ENCODE measurements at places on chromosomes 13 and 19. TPM values are rescaled to one million over a fixed set of nuclear protein-coding genes. Genes with fewer than 3 reads are reported as not detected.

GRCh38 chr13:80571346-80572307 lies 230.7 kb upstream of the SPRY2 start:
- peak; percentile 24 for DNase-seq

Gene FGF21
- not detected for total RNA-seq

Gene CACNG6
- 30.8 TPM for total RNA-seq

- no peak for DNase-seq
Observed at GRCh38 chr19:28159065-28159464, 1053.9 kb downstream of the UQCRFS1 start.

DNA sequence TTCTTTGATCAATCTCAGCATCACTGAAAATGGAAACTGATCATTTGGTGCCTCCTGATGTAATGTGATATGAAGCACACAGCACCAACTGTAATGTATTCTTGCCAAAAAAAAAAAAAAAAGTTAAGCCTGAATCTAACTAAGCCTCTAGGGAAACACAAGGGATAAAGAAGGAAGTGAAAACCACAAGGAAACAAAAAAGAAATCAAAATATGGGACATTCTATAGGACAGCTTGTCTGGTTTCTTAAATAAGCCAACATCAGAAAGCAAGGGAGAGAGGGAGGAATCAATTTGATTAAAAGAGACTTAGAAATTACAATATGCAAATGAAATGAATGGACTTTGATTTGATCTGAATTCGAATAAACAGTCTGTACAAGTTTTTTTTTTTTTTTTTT lies 20.6 kb upstream of the METTL21C start:
- DNase-seq: peak; percentile 38

DNA sequence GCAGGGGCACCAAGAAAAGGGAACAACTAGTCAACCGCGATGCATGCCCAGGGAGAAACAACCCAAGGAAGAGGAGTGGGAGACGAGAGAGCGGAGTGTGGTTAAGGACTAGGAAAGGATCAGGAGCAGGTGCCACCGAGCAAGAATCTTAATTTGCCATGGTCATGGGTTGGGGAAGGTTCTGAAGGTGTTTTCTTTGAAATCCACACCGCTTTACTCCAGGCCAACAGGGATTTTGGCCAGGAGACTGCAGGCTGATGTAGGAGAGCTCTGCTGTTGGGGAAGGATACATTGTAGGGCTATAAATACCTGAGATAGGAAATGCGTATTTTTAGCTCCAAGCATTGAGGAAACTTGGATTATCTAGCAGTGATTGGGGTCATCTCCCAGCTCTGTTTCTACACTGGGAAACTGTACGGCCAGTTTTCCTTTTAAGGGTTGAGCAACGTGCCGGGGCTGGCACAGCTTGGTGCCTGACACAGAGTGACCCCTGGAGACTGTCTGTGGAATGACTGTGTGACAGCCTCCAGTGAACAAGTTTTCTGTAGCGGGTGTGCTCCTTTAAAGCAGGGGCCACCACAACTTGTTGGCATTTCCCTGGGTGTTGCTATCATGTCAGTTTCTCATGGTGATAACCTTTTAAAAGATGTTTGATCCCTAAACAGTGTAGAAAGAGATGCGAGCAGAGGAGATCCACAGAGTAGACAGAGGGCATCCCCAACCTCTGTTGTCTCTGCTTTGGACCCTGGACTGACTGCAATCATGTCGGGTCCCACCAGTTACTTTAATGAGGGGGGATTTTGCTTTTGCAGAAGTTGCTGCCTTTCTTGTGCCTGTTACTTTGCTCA lies 34.3 kb downstream of the ZNF536 start:
- DNase-seq: no peak

DNA sequence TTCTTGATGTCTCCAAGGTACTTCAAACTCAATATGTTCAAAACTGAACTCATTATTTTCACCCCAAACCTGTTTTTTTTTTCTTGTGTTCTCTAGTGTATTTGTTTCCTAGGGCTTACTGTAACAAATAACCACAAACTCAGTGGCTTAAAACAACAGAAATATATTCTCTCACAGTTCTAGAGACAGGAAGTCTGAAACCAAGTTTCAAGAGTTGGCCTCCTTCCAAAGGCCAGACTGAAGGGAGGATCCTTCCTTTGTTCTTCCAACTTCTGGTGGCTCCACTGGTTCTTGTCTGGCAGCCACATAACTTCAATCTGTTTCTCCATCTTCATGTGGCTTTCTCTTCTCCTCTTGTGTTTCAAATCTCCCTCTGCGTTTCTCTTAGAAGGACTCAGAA lies 62.0 kb upstream of the PDCD5 start:
- DNase-seq: peak; percentile 25

All from myocyte (in vitro differentiated cells).